ENCODE measurements at places on chromosomes 5 and 9. TPM values are rescaled to one million over a fixed set of nuclear protein-coding genes. Genes with fewer than 3 reads are reported as not detected.

Gene CDO1
- total RNA-seq, result 18.4 TPM

Gene APBA1
- 3.4 TPM for total RNA-seq

Gene TEX48
- total RNA-seq, result not detected

Gene NFIB
- 0.40 TPM for total RNA-seq

Gene PCDHB13
- 3.0 TPM for total RNA-seq

Gene CBY3
- total RNA-seq, result not detected

Gene GAS1
- total RNA-seq, result 104 TPM

Gene CYSRT1
- total RNA-seq, result not detected

Gene PCSK1
- total RNA-seq, result 3.9 TPM

Gene OR13C5
- total RNA-seq, result 0.25 TPM

Gene RCL1
- total RNA-seq, result 17.9 TPM

Gene NUDT12
- total RNA-seq, result 31.3 TPM

Gene STKLD1
- total RNA-seq, result 0.58 TPM

Gene ACSL6
- total RNA-seq, result not detected

Gene LHX3
- not detected for total RNA-seq

Gene HTR4
- not detected for total RNA-seq

Gene FAM151B
- 3.9 TPM for total RNA-seq

Gene MAMDC2
- total RNA-seq, result 28.7 TPM

Gene IL17B
- total RNA-seq, result not detected

Gene PHF24
- 1.8 TPM for total RNA-seq

Gene GLDC
- total RNA-seq, result 100 TPM

Gene SLC34A1
- total RNA-seq, result not detected

Gene GADD45G
- 1.8 TPM for total RNA-seq

Gene FIBCD1
- total RNA-seq, result 1.8 TPM

Gene FAM200C
- total RNA-seq, result 25.3 TPM

Gene KCTD16
- total RNA-seq, result 1.1 TPM

Gene IL4
- total RNA-seq, result not detected

Gene DIMT1
- 24.0 TPM for total RNA-seq

Gene SCAI
- 30.2 TPM for total RNA-seq

Gene SURF1
- total RNA-seq, result 31.0 TPM

Gene PCDHA9
- 2.0 TPM for total RNA-seq

Gene NSG2
- total RNA-seq, result 0.22 TPM

Gene FGF18
- 0.22 TPM for total RNA-seq

Gene NDUFS4
- 183 TPM for total RNA-seq

Gene ADAMTSL2
- 0.30 TPM for total RNA-seq

Gene COL15A1
- 3.2 TPM for total RNA-seq

Gene DMRT3
- total RNA-seq, result 0.41 TPM

Gene SLC6A19
- total RNA-seq, result not detected

Gene NTNG2
- 1.2 TPM for total RNA-seq

Gene ZNF883
- total RNA-seq, result 11.5 TPM

Gene OCLN
- total RNA-seq, result 57.7 TPM

All from neural progenitor cell (in vitro differentiated cells).